T-helper 1 cell (primary cell): ENCODE measurements at places on chromosomes 2 and 18.

GRCh38 chr2:126748188-126748760, 92.3 kb downstream of the GYPC start:
- no peak for DNase-seq

- no peak for DNase-seq
These were observed 10.3 kb downstream of the KHK start for GRCh38 chr2:27096748-27097297.

GRCh38 chr18:43574974-43575373, 297.7 kb upstream of the SYT4 start:
- no peak for DNase-seq

GRCh38 chr2:169047256-169048250, 16.4 kb upstream of the ABCB11 start:
- no peak for DNase-seq

- no peak for DNase-seq
These were observed 4.0 kb upstream of the SPP2 start for GRCh38 chr2:234046521-234046920.

- no peak for DNase-seq
These were observed 73.8 kb upstream of the AGAP1 start for GRCh38 chr2:235419996-235420395.

DNA sequence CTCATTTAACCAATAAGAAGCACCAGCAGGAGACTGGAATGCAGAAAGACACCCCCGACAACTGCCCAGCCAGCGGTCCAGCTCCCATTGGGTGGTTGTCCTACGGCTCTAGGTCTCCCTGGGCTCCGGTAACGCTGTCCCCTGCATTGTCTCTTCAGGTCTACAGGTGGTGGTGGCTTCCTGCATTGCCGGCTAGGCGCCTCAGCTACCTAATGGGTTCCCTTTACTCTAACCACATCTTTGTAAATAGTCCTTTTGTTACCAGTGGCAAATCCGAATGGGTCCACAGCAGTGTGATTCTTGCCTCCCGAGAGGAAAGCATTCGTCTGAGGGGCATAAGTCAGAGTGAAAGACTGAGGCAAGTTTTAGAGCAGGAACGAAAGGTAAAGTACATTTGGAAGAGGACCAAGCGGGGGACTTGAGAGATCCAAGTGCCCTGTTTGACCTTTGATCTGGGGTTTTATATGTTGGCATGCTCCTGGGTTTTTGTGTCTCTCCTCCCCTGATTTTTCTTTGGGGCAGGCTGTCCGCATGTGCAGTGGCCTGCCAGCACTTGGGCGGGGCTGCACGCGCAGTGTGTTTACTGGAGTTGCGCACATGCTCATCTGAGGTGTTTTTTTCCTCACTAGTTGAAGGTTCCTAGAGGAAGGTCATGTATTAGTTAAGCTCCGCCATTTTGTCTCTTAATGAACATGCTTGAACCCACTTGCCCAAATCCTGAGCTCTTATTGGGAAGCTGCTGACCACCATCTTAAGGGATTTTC, 11.0 kb downstream of the FABP1 start:
- DNase-seq = no peak

DNA sequence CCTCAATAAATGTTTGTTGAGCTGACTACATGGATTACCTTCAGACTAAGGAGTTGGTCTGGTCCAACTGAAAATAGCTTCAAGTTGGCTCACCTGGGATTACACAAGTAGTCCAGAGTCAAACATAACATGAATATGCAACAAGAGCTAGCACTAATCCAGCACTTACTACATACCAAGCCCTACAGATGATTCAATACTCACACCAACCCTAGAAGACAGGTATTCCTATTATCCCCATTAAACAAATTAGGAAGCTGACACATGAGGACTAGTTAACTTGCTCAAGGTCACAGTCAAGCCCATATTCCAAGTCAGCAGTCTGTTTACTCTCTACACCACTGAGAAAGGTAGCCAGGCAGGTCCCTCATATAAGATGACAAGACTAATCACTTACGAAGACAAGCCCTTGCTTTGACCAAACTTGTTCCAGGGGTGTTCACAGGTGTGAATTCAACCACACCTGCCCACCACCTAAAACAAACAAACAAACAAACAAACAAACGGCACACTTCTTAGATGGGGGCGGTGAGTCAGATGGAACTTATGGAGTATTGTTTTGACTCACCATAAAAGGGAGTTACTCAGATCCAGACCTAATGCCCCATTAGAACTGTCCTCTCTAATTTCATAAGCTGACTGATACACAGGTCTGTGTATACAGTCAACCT, 29.1 kb downstream of the TMEM131 start:
- no peak for DNase-seq

DNA sequence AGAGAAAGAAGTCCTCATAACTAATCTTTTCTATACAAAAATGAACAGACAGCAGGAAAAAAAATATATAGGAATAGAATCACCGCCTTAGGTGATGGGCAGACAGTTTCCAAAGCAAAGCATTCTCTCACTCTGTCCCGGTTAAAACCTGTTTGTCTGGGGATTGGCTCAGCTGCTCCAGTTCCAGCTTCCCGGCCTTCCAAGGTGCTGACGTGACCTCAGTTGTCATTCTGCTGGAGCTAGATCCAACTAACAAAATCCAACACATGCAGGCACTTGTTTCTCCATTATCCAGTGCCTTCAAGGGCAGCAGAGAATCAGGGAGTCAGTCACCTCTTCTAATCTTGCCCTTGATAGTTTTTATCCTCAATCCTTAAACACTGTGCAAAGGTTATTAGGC, 52.8 kb downstream of the IKZF2 start:
- no peak for DNase-seq
